Nephron progenitor cell (in vitro differentiated cells): ENCODE measurements at places on chromosomes 6 and 20.

- peak; percentile 97 for DNase-seq
Observed at GRCh38 chr20:58388882-58389323, at the start of gene VAPB. Gene VAPB (plus strand): TSS chr20:58389229. CDS start chr20:58389460, 231 bp downstream.

DNA sequence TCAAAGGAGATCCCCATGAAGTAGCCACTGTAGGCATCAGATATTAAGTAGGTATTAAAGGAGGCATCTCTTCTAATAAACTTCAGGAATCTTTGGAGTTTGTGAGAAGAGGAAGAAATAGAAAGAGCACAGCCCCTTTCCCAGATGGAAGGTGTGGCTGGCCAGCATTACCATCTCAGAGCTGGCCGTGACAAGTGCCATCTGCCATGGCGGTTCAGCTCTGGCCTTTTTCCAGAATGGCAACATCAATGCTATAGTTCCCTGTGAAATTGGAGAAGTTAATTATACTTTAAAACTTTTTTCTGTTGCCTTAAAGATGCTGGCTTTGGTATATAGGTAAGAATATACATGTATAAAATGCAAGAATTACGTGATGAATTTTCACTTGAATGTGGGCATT is 51.9 kb upstream of the MCUR1 start:
- no peak for DNase-seq

DNA sequence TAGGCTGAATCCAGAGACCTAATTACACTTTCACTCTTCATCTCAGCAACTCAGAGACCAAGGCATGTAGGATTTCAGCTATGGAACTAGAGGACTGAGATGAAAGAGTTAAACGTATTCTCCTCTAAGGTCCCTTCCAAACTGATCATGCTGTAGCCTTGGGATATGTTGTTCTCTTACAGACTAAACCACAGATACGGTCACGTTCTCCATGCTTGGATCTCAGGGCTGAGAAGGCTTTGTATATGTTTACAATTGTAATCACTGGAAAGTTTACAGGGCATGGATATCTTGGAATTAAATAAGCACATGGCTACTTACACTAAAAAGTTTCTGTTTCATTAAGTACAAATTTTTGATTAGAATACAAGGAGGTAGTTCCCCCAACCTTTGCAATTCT is 50.1 kb downstream of the PKIB start:
- no peak for DNase-seq

DNA sequence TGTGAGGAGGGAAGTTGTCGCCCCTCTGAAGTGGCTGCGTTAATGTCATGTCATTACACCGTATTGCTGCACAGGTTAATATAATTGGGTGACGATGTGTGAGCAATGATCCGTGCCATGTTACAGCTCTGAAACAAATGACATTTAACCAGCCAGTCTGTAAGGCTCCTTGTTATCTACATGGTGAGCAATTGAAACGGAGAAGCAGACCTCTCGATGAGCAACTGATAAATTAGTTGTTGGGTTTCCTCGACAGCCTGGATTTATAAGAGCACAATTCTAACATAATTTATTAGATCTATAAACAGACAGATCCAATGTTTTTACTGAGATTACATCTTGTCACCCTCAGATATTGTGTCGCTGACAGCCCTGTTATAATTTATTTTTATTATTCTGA is 49.9 kb upstream of the MAFB start:
- no peak for DNase-seq

GRCh38 chr6:71284785-71285184 is 3.8 kb upstream of the OGFRL1 start:
- no peak for DNase-seq
